ENCODE measurements at places on chromosomes 11 and 22.

GRCh38 chr11:95406271-95406670 lies 175.3 kb upstream of the SESN3 start:
- no peak for DNase-seq

DNA sequence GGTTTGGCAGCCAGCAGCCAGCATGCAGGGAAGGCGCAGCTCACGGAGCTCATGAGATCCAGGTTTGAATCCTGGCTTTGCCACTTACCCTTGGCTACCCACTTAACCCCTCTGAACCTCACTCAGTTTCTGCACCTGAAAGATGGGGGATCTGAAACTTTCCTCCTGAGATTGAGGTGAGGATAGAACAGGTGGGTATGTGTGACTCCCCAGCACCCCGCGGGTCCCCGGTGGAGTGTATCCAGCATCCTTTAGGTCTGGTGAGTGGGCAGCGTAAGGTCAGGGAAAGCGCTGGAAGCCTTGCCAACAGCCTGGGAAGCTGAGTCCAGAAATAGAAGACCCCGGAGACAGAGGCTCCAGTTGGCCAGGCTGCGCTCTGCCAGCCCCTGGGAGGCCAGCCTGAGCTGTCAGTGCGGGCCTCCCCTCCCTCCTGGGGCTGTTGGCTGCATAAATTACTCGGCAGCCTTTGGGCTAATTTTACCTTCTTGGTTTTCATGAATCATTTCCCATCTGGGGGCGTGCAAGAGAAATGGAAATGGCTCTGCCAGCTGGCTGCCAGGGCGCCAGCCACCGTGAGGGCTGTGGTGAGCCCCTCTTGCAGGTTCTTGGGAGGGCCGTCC lies 17.6 kb downstream of the PRDM11 start:
- no peak for DNase-seq

- DNase-seq = no peak
These were observed 122.4 kb downstream of the ETS1 start for GRCh38 chr11:128464878-128465450.

DNA sequence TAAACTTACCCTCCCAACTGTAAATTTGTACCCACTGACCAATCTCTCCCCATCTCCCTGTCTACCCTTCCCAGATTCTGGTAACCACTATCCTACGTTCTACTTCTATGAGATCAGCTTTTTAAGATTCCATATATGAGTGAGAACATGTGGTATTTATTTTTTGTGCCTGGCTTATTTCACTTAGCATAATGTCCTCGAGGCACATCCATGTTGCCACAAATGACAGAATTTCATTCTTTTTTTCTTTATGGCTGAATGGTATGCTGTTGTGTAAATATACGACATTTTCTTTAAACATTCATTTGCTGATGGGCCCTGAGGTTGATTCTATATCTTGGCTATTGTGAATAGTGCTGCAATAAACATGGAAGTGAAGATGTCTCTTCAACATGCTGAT lies 74.7 kb upstream of the RRM1 start:
- no peak for DNase-seq

DNA sequence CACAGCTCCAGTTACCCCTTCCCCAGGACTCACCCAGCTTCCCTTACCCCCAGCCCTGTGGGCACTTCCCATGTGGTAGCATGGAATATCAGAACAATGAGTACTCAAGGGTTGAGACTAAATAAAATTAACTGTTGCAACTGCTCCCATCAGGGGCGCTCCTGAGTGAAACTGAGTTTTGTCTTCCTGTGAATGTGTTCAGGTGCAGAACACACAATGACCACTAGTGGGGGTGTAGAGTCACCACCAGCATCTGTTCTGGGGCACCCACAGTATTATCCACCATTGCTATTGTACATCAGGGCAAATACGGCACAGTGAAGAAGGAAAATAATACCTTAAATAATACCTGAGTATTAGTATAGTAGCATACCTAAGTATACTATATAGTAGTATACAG lies 689.7 kb downstream of the TBC1D22A start:
- DNase-seq = no peak

Measured in esophagus squamous epithelium (tissue), 5 donors.